ENCODE measurements at places on chromosomes 16 and 17.

GRCh38 chr17:4560421-4560820 lies at the start of gene GGT6:
TSS of gene GGT6 (minus strand) at chr17:4560577. CDS start at chr17:4560521, 56 bp downstream.
- no peak for DNase-seq

DNA sequence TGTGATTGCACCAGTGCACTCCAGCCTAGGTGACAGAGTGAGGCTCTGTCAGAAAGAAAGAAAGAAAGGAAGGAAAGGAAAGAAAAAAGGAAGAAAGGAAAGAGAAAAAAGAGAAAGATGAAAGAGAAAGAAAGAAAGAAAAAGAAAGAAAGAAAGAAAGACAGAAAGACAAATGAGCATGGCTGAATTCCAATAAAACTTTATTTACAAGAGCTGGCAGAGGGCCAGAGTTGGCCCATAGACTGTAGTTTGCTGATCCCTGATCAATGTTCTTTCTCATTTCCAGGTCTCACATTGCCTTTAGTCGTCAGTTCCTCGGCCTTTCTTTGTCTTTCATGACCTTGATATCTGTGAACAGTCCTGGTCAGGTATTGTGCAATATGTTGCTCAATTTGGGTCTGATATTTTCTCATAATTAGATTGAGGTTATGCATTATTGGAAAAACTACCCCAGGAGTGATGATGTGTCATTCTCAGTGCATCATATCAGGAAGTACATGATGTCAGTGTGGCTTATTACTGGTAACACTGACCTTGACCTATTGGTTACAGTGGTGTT lies 68.5 kb upstream of the MED9 start:
- peak; percentile 35 for DNase-seq

GRCh38 chr16:56163938-56164337 lies 27.4 kb upstream of the GNAO1 start:
- DNase-seq = no peak

DNA sequence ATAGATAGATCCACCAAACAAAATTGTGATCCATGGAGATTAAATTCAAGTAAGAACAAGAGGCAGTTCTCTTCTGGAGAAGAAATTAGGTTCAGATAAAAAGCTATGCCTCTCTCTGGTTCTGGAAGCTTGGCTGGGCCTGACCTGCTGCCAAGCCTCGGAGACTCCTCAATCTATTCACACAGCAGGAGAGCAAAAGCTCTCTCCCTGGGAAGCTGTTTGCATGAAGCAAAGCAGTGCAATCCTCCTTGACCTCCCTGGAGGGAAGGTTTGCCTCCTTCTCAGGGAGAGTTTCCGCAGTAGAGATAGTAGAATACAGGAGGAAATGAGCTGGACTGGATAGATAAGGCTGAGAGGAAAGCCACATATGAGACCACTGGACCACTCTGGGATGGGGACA lies 78.1 kb upstream of the GNAO1 start:
- no peak for DNase-seq

- DNase-seq = peak; percentile 48
These were observed 43.6 kb downstream of the NLRC5 start for GRCh38 chr16:57032931-57033330.

GRCh38 chr17:41415833-41416335 lies 8.5 kb downstream of the KRT37 start:
- peak; percentile 72 for DNase-seq

DNA sequence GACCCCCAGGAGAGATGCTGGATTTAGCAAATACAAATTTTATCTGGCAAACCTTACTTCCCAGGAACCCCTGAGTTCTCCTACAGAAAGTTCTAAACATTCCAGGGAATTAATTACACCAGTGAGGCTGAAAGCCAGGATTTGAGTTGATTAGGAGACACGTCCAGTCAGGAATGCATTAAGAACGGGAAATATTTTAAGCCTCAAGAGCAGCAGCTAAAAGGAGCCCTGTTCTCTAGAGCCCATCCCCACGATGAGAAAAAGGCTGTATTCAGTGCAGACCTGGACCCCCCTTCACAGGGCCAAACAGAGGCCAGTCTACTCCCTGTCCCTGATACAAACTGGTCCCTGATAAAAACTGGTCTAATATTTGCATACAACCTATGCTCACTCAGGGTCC lies 55.0 kb downstream of the VAT1L start:
- no peak for DNase-seq

GRCh38 chr17:61517843-61518606 lies 65.8 kb downstream of the TBX4 start:
- no peak for DNase-seq

Measured in astrocyte (in vitro differentiated cells and primary cell).